M059J (cell line): ENCODE measurements at places on chromosomes 2 and 18. TPM values are rescaled to one million over a fixed set of nuclear protein-coding genes. Genes with fewer than 3 reads are reported as not detected.

GRCh38 chr18:21743166-21743832 is 2.7 kb downstream of the MIB1 start:
- no peak for DNase-seq

- DNase-seq, result no peak
These were observed 83.1 kb downstream of the LRATD1 start for GRCh38 chr2:14715600-14715999.

DNA sequence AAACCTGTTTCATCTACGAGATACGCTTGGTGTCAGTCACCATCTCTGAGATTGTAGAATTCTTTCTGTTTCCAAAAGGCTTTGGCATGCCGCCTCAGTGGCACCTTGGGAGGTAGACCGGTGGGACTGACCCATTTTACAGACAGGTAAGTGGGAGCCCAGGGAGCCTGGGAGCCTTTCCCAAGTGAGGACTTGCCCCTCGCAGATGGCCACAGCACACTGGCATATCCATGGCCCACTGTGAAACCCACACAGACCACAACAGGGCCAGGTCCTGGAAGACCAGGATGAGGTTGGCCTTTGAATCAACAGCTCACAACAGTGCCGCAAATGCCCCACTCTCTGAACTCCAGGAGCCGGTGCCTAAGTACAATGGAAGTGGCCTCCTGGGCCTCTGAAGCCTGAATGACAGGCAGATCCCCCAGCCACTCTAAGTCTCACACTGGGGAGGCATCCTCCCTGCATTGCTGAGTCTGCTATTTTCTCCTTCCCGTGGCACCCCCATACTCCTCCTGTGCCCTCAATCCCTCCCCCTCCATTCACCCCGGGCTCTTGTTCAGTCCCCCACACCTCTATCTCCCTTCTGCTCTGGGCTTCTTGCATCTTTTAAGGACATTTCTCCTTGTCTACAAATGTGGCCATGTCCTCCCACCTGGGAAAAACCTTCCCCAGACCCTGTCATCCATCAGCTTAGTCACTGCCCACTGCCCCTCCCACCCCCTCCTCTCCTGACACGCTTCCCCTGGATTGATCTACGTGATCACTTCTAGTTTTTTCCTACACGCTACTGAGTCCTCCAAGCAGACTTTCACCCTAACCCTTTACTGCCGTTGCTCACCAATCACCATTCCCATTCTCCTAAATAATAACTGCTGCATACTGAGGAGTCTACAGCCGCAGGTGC is 26.2 kb downstream of the CENPA start:
- no peak for DNase-seq

DNA sequence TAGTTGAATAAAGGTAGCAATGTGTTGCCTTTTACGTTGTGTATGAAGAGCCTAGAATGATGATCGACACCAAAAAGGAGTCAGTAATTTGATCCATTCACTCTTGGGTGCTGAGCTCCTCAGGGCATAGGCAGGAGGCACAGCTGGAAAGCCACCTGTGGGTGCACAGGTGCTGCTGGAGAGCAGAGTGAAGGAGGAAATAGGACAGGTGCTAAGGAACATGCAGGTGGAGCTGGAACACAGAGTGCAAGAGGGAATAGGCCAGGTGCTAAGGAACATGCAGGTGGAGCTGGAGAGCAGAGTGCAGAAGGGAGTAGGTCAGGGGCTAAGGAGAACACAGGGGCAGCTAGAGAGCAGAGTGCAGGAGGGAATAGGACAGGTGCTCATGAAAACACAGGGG is 86.1 kb downstream of the SH3YL1 start:
- no peak for DNase-seq

- DNase-seq, result no peak
These were observed 3.7 kb downstream of the FTCDNL1 start for GRCh38 chr2:199847181-199847864.

DNA sequence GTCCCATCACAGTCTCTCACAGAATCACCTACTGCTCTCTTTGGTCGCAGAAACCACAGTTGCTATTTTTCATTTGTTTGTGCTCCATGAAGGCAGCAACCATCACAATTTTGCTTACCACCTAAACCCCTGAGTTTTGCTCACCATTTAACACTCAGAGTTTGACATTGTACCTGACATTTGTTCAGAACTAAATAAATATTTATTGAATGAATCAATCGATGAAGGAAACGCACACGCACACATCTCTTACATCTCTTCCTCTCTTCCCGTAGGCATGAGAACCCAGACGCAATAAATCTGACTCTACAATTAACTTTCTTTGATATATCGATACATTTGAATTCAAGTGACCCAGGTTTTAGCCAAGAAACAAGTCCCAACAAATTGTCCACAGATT is 105.5 kb upstream of the RNF152 start:
- peak; percentile 39 for DNase-seq

DNA sequence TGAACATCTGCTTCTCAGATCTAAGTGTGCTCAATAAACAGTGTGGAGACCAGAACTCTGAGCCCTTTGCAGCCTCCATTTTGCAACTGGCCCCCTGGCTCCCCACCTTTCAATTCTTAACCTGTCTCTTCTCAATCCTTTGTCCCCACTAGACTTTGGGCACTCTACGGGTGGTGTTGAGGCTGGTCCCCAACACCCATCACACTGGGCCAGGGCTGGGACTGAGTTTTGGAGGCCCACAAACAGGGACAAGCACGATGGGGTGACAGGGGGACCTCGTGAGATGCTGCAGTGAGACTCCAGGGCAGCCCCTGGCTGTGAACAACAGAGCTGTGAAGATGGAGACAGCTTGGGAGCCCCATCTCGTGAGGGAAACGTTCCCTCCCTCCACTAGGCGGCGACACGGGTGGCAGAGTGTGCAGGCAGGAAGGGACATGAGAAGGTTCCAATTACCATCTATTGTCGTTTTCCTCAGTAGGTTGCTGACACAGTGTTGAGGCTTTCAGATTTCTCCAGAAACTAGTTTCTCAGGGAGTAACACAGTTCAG is 1.2 kb downstream of the ANKMY1 start:
- no peak for DNase-seq

DNA sequence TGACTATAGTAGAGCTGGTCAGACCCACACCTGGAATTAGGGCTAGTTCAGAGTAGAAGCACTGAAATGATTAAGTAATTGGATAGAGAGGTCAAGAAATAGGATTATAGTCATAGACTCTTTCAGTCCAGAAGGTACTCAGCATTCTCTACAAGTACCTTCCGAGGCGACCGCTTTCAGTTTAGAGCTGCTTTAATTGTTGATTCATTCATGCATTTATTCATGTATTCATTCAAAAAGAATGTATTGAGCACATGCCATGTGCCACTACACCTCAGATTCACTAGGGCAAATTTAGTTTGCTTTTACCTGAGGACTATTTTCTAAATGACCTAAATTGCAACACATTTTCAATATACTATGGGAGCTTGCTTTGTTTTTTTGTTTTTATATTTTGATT is 48.7 kb downstream of the CRIM1 start:
- DNase-seq, result peak; percentile 87

- no peak for DNase-seq
These were observed 152.0 kb downstream of the GREB1L start for GRCh38 chr18:21393986-21394385.

DNA sequence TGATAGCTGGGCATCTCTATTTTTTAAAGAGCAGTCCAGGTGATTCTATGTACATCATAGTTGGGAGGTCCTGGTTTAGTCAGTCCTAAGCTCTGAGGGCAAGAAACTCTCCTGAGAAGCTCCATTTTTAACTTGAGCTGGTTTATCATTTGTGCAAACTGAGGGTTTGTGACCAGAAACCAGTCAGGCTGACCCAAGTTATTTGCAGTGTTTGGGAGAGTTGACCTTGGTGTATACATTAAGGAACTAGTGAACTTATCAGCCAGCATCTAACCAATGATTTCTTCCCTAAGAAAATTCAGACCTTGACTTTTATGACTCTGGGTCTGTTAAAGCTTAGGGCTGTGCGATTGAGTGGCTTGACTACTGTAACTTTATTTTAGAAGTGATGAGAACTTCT is 10.6 kb upstream of the MGAT5 start:
- no peak for DNase-seq

DNA sequence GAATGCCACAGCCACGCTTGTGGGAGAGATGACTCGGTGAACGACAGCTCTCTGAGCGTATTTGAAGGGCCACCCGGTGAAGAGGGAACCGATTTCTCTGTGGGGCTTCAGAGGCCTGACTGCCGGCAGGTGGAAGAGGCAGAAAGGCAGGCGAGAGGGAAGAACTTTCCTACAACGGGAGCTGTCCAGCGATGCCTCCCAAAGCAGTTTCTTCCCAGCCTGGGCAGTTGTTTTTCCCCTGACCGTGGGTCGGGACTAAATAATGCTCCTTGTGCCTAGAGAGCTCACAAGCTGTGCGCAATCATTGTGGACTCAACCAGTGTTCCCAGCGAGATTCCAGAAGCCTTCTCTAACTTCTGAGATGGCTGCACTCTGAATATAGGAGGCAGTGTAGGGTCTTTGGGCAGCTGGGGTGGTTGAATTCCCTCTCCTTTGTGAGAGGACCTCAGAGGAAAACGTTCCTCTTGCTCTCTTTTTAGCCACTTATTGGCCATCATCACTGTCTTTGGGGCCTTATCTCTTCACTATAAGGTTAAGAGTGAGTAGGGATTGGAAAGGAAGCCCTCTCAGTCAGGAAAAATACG is 710 bp downstream of the SEC11C start:
- peak; percentile 57 for DNase-seq

Gene C2orf15
- 0.39 and 1.4 TPM in 2 replicates for total RNA-seq

Gene MC2R
- total RNA-seq, result not detected in 2 replicates

Gene GREB1
- total RNA-seq, result 0.12 and 0.39 TPM in 2 replicates
